ENCODE measurements at places on chromosomes 4 and X.
A peak's percentile ranks its signal among the peaks of the same experiment; 100 is the strongest.

- DNase-seq, result no peak
Observed at GRCh38 chrX:925652-926061, 286.8 kb downstream of the CRLF2 start.

DNA sequence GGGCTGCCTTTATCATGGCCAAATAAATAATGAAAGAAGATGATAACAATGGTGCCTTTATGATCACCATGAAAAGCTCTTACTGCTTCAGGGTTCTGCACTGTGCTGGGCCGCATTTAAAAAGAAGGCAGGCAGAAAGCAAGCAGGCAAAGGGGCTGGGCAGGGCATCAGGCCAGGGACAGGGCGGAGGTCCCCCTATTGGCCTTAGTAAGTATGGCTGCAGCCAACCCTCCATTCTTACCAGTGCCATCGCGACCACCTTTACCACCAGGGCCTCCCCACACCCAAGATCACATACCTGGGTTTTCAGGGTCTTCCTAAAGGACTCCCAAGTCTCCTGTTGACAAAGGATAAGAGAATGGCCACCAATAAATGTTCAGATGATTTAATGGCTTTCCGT lies 38.9 kb downstream of the CNGA2 start:
- no peak for DNase-seq

- no peak for DNase-seq
Observed at GRCh38 chrX:68698942-68699341, 51.5 kb downstream of the STARD8 start.

DNA sequence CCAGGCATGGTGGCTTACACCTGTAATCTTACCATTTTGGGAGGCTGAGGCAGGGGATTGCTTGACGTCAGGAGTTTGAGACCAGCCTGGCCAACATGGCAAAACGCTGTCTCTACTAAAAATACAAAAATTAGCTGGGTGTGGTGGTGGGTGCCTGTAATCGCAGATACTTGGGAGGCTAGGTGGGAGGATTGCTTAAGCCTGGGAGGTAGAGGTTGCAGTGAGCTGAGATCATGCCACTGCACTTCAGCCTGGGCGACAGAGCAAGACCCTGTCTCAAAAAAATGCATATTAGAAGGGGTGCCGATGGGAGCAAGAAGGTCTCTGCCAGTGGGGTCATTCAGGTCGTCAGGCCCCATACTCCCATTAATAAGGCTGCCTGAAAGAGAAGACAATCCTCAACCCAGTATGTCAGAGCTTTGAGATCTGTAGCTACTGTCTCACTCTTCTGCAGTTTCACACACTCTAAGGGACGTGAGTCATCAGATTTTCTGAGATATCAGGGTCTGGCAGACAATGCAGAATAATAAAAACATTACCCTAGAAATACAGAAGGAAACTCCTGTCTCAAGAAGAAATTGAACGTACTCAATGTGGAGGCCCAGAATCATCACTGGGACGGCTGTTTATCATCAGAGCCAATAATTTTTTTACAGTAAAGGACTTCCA lies 176.7 kb upstream of the FAT1 start:
- no peak for DNase-seq

GRCh38 chr4:7186031-7186430 lies 6.3 kb upstream of the SORCS2 start:
- DNase-seq, result no peak

GRCh38 chr4:6767386-6767747 lies 15.2 kb upstream of the KIAA0232 start:
- DNase-seq, result no peak

DNA sequence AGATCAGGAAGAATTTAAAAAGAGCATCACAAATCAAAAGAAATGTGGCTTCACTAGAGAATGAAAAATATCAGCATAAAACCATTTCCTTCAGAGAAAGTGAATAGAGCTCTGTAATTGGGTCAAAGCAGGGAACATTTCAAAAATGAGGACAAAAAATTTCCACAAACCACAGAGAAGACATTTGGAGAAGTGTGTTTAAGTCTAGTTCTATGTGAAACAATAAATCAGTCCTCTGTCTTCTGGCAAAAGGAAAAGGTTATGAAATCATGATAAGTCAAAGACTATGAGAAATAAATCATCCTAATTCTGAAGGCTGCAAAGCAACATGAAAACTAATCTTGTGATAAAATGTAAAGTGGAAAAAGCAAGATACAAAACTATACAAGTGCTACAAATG lies 27.9 kb downstream of the SMPX start:
- no peak for DNase-seq

GRCh38 chr4:792626-793092 lies 33.3 kb downstream of the CPLX1 start:
- DNase-seq, result no peak

DNA sequence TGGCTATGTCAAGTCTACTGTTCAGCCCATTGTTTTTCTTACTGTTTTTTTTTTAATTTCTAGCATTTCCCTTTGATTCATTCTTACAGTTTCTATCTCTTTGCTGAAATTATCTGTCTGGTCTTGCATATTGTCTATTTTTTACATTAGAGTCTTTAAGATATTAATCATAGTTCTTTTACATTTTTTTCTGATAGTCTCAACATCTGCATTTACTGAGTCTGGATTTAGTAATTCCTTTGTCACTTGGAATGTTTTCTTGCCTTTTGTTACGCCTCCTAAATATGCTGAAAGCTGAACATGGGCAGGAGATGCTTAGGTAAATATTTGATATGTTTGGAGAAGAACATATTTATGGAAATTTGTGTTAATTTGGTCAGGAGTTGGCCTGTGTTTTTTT lies 10.4 kb downstream of the JADE3 start:
- no peak for DNase-seq

DNA sequence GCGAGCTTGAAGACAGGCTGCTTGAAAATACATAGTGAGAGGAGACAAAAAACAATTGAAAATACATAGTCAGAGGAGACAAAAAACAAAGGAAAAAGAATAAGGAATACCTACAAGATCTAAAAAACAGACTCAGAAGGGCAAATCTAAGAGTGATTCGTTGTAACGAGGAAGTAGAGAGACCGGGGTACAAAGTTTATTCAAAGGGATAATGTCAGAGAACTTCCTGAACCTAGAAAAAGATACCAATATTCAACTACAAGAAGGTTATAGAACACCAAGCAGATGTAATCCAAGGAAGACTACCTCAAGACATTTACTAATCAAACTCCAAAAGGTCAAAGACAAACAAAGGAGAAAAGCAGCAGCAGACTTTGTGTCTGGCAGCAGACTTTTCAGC lies 165.6 kb downstream of the NEK1 start:
- no peak for DNase-seq

- DNase-seq, result peak; percentile 58
Observed at GRCh38 chr4:7295911-7296660, 103.7 kb downstream of the SORCS2 start.

DNA sequence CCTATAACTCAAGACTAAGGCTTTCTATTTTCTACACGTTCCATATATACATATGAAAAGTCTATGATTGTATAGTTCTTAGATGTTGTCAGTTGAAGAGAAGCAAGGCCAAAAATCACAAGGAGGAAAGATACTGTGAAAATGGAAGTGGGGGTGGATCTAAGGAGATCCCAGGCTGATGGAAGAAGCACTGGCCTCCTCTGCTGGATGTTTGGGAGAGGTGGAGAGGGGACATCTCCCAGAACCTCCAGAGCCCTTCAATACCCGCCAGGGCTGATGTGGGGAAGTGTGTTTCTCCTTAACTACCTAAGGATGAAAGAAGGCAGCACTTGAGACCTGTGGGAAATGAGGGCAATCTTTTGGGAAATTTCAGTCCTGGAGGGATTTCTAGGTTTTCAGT lies 67.4 kb downstream of the RASGEF1B start:
- no peak for DNase-seq

DNA sequence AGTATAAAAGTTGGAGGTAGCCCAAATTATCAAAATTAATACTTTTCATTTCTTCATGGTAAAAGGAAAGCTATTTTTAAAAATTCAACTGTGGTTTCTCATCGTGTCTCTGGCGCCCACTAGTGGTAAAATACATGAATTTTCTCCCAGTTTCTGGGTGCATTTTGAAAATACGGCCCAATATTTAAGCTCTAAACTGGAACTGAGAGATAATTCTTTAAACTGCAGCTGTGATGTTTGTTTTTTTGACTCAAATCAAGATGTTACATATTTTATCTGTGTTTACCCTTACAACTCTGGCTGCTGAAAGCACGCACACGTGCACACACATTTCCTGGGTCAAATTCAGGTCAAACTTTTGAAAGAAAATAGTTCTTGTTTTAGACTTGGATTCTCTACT lies 123.9 kb upstream of the ACSL4 start:
- no peak for DNase-seq

DNA sequence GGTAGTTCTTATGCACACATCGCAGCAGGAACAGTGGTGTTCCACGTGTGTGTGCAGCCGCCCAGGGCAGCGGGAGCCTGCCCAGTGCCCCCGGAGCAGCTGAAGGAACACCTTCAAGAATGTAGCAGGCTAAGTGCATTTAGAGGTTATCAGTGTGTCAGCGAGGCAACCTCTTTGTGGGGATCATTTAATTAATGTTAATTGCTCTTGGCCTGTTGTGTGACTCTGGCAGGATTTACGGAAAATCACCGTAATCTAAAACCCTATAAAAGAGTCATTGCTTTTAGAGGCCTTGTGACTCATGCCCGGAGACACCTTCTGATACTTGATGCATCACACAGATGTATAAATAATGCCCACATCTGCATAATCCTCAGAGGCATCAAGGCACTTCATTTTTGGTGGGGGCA lies 47.3 kb upstream of the GATB start:
- no peak for DNase-seq

- no peak for DNase-seq
Observed at GRCh38 chrX:152819266-152819665, 11.3 kb downstream of the CETN2 start.

DNA sequence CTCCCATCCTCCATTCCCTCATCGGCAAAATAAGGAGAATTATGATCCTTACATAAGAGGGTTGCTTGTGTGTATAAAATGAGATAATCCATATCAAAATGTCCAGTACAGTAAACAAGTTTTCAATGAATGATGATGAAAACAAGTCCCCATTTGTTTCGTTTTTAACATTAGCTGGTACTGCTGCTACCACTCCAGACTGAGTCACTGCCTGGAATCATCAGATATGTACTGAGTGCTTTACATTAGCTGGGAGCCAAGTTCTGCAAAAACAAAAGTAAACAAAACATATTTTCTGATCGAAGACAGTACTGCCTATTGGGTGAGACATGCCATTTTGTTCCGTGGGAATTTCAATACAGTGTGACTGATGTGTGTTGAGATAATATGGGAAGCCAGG lies 123.2 kb upstream of the IGFBP7 start:
- peak; percentile 4 for DNase-seq

GRCh38 chr4:160202802-160203201 lies 1099.9 kb downstream of the RAPGEF2 start:
- no peak for DNase-seq

GRCh38 chrX:17409566-17410290 lies 34.7 kb downstream of the NHS start:
- no peak for DNase-seq

DNA sequence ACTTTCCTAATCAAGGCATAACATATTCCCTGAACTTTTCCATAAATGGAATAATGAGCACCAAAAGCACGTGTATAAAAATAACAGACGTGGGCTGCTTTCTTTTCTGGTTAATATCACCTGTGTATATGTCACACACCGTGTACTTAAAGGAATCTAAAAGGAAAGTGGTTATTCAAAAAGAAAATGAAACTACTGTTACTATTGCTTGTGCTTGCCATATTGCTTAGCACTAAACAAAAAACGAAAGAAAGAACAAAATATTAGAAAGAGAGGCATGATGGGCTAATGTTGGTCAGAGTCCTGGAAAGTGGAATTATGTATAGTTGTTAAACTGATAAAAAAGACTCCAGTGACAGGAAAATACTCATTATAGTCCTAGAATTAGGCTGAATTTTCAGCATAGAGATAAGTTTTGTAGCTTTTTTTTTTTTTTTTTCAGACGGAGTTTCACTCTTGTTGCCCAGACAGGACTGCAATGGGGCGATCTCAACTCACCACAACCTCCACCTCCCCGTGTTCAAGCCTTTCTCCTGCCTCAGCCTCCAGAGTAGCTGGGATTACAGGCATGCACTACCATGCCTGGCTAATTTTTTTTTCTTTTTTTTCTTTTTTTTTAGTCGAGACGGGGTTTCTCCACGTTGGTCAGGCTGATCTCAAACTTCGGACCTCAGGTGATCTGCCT lies 123.2 kb downstream of the PABPC4L start:
- DNase-seq, result no peak

All from pons (tissue), 1 donor.